ENCODE measurements at places on chromosomes 7 and 10.

- DNase-seq = no peak
Observed at GRCh38 chr10:7400068-7400715, 10.6 kb downstream of the SFMBT2 start.

DNA sequence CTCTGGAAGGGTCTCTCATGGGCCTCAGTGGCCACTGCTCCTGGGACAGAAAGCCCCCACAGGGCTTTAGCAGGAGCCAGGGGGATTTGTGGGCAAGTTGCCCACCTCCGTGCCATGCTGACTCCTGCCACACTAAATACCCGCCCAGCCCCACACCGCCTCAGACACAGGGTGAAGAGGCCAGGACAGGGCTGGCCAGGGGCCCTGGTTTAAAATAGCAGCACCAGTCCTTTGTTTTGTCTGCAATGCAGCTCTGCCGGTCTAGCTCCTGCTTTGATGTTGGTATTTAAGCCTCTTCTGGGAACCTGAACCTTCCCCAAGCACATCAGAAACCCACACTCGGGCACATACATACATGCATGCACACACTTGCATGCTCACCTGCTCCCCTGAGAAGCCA, 14.4 kb upstream of the TNRC18 start:
- no peak for DNase-seq

GRCh38 chr10:69685802-69686585, 55.9 kb downstream of the FAM241B start:
- DNase-seq = no peak

DNA sequence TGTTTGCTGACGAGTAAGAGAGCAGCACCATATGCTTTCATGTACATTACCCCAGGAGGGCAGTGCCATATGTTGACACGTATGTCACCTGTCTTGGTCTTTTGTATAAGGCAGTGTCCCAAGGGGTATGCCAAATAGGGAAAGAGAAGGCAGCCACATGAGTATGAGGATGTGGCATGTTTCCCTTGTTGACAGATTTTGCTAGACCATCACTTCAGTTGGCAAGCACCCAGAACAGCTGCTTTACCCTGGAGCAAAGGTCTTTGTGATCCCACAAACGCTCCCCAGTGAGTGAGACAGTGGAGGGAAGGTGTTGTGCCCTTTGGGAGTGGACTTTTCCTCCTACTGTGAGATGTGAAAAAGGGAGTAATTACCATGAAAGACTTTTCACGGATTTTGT, 350.1 kb downstream of the ETV1 start:
- no peak for DNase-seq

DNA sequence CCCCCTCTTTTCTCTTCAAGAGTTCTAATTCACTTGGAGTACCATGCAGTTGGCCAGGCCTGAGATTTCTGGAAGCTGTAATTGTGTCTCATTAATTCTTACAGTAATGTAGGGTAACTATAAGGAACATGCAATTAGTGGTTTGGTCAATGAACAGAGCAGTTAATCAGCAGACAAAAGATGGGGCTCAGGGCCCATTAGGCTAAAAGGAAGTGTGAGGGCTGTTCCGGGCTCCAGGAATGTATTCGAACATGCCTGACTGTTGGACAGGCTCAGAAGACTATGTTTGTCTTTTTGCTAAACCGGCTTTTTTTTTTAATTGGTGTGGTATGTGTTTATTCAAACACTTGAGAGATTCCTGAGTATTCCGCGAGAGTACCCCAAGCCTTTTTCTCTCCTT, 42.5 kb upstream of the FZD8 start:
- no peak for DNase-seq

DNA sequence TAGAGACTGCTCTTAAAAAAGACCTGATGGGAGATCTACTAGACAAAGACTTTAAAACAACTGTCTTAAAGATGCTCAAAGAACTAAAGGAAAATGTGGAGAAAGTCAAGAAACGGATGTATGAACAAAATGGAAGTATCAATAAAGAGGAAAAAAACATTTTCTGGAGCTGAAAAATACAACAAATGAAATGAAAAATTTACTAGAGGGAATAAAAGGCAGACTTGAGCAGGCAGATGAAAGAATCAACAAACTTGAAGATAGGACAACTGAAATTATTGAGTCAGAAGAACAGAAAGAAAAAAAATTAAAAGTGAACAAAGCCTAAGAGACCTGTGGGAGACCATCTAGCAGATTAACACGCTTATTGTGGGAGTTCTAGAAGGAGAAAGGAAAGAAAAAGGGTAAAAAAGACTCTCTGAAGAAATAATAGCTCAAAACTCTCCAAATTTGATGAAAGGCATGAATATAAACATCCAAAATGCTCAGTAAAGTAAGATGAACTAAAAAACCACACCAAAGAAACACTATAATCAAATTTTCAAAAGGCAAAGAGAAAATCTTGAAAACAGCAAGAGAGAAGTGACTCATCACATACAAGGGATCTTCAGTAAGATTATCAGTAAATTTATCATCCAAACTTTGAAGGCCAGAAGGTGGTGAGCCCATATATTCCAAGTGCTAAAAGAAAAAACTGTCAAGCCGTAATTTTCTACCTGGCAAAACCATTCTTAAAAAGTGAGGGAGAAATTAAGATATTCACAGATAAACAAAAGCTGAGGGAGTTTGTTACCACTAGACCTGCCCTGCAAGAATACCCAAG, 83.2 kb downstream of the SCRN1 start:
- DNase-seq = no peak

DNA sequence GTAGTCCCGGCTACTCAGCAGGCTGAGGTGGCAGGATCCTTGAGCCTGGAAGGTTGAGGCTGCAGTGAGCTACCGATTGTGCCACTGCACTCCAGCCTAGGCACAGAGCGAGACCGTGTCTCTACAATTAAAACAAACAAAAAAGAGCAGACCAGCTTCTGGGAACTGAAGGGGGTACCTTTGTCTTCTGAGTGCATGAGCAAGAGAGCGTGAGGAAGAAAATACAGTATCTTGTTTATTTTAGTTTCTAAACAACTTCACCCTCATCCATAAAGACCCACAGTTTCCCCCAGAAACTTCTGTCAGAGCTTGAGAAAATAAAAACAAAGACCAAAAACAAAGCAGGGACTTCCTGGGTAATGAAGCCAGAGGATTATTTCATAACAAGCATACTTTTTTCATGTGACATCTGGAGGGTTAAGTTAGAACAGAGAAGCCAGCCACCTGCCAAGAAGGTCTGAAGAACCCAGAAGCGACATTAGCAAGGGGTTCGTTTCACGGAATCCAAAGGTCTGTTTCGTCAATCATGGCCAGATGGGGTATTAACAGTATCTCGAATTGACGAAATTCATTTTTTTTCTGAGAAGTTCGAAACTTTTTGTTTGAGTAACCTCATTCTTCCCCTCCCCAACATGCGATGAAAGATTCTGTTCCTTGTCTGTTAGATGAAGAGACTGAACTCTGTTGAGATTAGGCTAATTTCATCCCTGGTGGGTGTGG, 10.2 kb upstream of the IL2RA start:
- DNase-seq = peak; percentile 62

GRCh38 chr7:20399521-20399920, 68.8 kb downstream of the ITGB8 start:
- no peak for DNase-seq

DNA sequence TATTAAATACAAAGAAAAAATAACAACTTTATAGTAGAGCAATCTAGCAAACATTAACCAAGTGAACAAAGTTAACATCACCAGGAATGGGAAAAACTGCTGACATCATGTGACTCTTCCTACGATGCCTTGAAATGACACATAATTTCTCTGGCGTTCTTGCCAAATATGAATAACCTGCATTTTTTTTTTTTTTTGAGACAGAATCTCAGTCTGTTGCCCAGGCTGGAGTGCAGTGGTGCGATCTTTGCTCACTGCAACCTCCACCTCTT, 126.5 kb upstream of the VKORC1L1 start:
- no peak for DNase-seq

DNA sequence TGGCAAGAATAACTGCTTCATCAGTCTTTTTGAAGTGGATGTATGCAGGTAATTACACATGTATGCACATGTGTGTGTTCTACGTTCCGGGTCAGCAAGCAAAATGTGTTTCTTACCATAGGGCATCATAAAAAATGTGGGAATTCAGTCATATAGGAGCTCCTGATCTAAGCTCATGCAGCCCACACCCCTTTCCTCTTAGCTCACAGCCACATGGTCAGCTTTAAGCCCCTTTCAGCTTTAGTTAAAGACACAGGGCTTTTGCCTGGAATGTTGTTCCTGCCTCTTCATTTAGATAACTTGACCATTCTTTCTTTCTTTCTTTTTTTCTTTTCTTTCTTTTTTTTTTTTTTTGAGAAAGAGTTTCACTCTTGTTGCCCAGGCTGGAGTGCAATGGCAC, 258.1 kb downstream of the RPS24 start:
- DNase-seq = no peak

GRCh38 chr7:112160130-112160770, 45.9 kb downstream of the DOCK4 start:
- DNase-seq = no peak

DNA sequence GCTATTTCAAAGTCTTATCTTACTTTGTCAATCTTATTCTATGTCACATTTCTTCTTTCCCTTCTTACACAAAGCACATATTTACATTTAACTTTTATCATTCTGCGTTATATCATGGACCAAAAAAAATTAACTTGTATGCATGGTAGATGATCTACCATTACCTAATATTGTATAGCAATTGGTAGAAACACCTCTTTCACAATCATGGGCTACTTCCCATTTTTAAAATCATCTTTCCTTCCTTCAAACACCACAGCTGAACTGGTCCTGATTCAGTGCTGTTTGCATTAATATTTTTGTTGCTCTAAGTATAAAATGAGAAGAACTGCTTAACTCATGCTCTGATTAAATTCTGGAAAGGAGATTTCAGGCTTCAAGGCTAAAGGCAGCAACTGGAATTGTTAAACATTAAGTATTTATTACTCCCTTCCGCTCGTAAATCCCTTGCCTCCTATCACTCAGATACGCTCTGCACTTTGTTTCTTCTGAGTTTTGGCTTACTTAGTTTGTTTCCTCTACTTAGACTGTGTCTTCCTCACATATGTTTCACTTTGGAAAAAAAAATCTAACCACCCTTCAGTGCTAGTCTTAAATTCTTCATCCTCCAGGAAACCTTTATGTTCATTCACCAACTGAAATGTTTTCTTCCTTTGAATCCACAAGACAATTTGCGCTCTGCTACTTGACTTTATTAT, 901.4 kb downstream of the PCDH15 start:
- no peak for DNase-seq

GRCh38 chr7:120089968-120090367, 183.0 kb upstream of the KCND2 start:
- DNase-seq = no peak

- DNase-seq = no peak
Observed at GRCh38 chr10:393787-394438, 258.7 kb downstream of the ZMYND11 start.

GRCh38 chr10:93854975-93855374, 38.8 kb upstream of the SLC35G1 start:
- no peak for DNase-seq

DNA sequence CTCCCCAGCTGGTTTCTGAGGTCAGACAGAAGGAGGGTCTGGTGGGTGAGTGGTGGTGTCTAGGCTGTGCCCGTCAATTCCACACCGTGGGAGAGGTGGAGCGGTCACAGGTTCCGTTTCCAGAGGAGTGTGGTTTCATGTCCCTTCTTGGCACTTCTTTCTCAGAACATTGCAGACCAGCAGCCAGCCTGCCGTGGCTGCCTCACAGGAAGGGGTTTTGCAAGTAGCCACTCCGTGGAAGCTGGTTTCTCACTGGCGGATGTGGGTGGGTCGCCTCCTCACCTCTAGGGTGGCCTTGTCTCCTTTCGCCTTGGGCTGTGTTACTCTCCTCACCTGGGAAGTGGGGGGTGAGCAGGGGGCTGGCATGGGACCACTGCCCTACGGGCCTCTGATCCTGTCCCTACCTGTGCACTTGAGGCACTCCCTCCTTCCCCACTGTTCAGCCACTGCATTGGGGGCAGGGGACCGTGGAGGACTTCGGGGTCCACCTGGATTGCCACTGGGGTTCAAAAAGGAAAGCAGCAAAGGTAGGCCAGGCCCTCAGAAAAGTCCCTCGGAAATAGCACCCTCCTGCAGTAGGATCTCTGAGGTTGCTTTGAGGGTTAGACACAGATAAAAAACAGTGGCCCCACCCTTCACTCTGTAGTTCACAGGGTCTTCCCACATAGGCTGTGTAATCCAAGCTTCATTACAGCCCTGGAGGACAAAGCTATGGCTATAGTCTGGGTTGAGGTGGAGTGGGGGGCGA, 33.9 kb downstream of the TSPAN14 start:
- no peak for DNase-seq

DNA sequence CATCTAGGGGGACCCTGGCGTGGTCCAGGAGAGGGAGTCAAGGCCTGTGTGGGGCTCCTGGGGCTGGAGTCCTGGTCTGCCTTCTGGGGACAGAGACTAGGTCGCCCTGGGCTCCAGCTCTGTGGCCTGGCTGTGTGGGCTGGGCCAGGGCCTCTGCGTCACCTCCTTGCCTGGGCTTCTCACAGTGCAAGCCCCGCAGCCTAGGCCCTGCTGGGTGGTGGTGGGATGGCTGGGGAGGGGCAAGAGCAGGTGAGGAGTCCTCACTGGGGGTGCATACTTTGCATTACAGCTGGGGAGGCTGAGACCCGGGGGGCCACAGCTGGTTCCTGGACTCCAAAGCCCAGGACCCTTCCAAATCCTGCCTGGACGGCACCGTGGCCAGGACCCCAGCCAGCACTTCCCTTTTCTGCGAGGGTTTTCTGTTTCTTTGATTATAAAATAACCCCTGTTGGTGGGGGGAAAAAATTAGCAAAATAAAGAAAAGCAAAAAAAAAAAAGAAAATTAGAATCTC, 23.5 kb downstream of the PWWP2B start:
- no peak for DNase-seq

DNA sequence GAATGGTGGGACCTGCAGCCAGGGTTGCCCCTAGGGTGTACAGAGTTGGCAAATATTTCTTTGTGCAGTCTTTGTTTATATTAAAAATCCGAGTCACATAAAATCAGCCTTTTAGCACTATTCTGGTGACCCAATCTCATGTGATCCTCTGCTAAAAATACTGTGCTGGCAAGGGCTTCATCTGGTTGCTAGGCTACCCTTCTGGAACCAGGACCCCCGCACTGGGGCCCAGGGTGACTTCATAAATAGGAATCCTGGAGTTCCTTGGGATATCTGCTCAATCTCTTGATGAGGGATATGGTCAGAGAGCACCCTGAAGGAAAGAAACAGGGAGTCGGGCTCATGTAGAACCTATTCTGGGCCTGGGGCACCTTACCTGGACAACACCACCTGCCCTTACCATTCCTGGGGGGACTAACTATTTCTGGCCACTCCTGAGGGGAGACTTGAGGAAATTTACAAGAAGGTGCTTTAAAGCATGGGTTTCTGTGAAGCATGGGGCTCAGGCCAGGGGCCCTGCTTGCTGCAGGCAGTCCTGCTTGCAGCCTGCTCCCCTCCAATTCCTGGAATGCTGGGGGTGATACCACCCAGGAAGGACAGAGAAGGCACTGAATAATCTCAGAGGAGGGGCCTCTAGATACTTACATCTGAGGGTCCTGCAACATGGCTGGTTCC, 44.7 kb downstream of the SH2D4B start:
- no peak for DNase-seq

- peak; percentile 62 for DNase-seq
Observed at GRCh38 chr10:12605580-12606405, 256.4 kb downstream of the CAMK1D start.
